ENCODE measurements at places on chromosomes 4 and X.

- DNase-seq: no peak
Observed at GRCh38 chr4:5592272-5592671, 116.1 kb downstream of the EVC2 start.

DNA sequence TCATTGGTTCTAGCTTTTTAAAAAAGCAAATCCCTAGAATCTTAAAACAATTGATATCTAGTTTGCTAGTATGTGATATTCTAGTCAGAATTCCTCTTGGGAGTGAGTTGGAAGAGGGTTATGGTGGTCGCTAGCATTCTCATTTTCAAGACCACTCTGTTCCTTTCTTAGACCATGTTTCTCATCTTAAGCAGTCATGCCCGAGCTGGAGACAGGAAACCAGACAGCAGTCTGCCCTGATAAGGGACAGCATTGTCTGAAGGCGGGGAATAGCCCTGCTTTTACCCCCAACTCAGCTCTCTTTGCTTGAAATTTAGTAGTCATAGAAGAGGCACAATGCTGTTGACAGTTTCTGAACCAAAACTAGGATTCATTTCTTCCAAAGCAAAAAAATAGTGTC is 5.2 kb downstream of the KLF3 start:
- no peak for DNase-seq

GRCh38 chrX:134747006-134747405 is 88.7 kb upstream of the PLAC1 start:
- DNase-seq: no peak

DNA sequence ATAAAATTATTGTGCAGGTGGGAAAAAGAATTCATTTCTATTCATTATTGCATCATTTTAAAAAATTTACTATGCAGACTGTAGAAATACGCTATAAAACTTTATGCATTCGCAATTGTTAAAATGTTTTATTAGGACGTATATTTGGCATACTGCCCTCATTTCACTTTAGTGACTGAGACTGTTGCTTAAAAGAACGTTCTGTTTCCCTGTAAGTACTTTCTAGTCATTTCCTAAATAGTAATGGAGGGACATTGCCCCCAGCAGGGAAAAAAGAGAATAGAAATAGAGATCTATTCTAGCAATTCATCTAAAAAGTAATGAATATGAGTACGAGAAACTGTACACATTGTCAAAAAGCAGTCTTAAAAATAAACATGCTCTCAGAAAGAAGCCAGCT is 1295.8 kb upstream of the TENM3 start:
- DNase-seq: no peak

DNA sequence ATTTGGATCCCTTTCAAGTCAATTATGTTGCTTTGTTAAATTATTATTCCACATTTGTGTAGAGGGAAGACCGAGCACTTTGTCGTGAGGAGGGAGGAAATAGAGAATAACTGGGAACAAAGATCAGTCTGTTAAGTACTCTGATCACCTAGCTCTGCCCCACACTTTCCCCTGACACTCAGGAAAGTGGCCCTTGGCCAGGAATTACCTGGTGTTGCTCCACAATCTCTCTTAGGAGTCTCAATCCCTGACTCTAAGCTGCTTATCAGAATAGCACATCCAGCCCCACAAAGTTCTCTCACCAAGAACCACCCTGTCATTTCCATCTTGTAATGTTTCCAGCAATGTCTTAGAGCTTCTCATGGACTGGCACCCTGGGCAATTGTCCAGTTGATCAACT is 83.8 kb upstream of the BMPR1B start:
- no peak for DNase-seq

GRCh38 chr4:169540774-169541173 is 71.6 kb downstream of the NEK1 start:
- DNase-seq: no peak

GRCh38 chrX:130999360-130999759 is 58.8 kb upstream of the ARHGAP36 start:
- no peak for DNase-seq

- DNase-seq: no peak
Observed at GRCh38 chr4:96483308-96484030, 643.6 kb downstream of the PDHA2 start.

Data from activated T-helper 1 cell treated with anti-CD3 and anti-CD28 coated beads, Interleukin-2, amount 50 U/mL, for 16 hours (primary cell).